ENCODE measurements at places on chromosomes 11 and 22.

DNA sequence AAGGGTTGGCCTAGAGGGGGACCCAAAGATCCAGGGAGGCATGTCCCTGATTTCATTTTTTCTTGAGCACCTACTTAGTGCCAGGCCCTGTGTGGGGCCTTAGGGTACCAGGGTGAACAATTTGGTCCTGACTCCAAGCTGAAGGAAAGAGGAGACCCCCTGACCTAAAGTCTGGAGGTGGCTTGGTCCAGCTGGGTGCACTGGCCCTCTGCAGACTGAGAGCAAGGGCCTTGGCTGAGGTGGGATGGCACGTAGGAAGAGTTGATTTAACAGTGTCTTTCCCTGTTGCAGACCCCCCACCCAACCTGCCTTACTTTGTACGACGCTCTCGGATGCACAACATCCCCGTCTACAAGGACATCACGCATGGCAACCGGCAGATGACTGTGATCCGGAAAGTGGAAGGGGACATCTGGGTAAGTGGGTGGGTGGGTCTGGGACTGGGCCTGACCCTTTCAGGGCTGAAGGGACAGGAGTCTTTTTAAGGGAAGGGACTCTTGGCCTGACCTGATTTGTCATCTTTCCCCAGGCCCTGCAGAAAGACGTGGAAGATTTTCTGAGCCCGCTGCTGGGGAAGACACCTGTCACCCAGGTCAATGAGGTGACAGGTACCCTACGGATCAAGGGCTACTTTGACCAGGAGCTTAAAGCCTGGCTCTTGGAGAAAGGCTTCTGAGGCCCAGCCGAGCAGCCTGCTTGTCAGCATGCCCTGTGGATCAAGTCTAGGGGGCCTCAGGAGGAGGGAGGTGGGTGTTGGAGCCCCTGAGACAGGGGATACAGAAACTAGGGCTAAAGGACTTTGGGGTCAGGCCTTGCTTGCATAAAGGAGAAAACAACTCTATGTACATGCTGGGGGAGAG is 3.3 kb downstream of the MRPL49 start:
- DNase-seq: no peak

DNA sequence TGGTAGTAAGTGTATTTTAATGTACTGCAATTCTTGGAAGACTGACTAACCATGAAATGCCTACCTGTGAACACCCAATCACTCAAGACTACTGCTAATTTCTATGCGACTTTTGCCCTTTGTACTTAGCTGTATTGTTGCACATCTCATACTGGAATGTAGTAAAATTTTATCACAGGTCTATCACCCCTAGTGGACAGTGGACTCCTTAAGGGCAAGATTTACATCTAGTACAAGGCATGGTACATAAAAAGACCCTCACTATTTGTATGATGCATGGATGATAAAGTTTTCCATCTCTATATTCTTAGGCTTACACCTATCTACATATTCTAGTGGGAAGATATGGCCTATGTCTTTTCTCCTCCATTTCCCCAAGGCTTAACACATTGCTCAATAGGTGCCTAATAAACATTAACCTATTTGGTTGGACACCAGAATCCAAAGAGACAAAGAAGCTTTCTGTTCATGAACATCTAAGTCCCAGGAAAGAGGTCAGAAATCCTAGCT is 26.1 kb downstream of the SERGEF start:
- no peak for DNase-seq

GRCh38 chr11:73410627-73411026 is 34.4 kb downstream of the RELT start:
- DNase-seq: no peak

- no peak for DNase-seq
These were observed 320.3 kb upstream of the SORL1-AS1 start for GRCh38 chr11:121773076-121773475.

GRCh38 chr11:17777086-17777737 is 42.6 kb downstream of the KCNC1 start:
- no peak for DNase-seq

DNA sequence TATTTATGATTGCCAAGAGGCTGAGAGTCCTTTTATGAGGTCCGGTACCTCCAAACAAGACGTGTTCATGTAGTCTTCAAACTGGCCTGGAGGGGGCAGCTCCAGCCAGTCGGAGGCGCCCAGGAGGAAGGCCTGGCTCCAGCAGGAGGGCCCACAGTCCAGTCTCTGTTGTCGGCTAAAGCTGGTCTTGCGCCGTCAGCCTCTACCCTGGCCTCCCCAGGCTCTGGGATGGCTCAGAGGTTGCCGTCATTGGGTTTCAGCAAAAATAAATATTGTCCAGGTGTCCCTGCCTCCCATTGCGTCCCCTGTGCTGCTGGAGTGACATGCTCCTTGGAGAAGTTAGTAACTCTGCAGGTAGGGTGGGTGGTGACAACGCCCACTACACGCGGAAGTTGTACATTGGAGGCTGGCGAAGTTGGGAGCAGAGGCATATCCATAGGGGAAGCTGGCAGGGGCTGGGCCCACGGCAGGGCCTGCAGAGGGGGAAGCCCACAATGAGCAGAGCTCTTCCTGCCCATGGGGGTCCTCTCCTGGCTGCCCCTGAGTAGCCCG is 1.0 kb upstream of the SLC25A1 start:
- peak; percentile 94 for DNase-seq

GRCh38 chr11:34044664-34045485 is 6.7 kb upstream of the CAPRIN1 start:
- DNase-seq: peak; percentile 83

DNA sequence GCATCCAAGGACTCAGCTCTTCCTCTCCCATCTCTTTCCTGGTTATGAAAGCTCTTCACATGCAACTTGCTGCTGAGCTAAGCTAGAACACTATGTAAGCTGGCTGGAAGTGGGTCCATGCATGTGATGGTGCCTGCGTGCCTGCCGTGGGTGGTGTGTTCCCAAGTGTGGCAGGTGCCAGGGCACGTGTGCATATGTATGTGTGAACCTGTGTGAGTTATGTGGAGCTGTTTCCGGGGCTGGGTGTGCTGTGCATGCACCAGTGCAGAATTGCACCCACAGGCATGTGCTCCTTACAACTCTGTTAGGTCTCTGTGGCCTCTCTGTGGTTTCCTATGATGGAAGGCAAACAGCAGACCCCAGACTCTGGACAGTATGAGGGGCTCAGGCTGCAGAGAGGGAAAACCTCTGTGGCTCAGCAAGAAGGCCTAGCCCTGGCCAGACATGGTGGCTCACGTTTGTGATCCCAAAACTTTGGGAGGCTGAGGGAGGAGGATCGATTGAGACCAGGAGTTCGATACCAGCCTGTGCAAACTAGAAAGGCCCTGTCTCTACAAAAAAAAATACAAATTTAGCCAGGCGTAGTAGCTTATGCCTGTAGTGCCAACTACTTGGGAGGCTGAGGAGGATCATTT is 4.1 kb upstream of the P2RY6 start:
- DNase-seq: no peak

DNA sequence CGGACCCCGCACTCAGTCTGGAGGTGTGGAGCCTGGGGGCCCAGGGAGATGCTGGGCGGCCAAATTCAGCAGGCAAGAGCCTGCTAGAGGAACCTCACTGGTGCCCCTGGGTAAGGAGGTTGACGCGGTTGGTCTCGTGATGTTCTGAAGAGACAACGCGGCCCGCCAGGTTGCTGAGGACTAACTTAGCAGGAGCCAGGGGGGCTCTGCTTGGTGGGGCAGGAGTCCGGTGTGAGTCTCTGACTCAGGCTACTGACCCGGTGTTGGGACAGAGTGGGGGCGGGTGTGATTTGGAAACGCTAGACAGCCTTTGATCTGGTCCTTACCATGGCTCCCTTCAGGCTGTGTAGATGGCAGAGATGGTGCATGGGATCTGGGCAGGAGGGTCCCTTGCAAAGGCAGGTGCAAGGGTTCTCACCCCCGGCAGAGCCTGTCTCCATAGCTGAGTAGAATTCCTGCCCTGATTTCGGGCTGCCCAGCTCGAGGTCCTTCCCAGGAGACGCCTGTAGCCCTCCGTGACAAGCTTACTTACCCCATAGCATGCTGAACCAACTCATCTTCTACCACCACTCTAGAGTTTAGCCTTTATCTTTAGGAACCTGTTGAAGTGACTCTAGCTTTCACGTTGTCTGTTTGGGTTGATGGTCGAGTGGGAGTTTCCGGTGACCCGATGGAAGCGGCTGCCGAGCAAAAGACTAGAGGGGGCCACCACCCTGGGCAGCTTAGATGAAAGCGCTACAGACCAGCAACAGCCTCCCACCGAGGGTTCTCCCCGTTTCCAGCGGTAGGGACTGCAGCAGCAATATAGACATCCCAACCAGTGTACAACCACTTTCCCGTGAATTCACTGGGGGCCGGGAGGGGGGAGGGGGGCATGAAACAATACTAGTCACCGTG is 38.4 kb downstream of the KCNC1 start:
- no peak for DNase-seq

- DNase-seq: no peak
These were observed 44.1 kb downstream of the MCM5 start for GRCh38 chr22:35443790-35444684.

DNA sequence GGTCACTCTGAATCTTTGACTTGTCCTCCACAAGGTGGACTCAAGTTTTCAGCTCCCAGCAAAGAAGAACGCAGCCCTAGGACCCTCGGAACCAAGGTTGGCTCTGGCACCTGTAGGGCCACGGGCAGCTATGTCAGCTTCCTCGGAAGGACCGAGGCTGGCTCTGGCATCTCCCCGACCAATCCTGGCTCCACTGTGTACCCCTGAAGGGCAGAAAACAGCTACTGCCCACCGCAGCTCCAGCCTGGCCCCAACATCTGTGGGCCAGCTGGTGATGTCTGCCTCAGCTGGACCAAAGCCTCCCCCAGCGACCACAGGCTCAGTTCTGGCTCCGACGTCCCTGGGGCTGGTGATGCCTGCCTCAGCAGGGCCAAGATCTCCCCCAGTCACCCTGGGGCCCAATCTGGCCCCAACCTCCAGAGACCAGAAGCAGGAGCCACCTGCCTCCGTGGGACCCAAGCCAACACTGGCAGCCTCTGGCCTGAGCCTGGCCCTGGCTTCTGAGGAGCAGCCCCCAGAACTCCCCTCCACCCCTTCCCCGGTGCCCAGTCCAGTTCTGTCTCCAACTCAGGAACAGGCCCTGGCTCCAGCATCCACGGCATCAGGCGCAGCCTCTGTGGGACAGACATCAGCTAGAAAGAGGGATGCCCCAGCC is 2.2 kb downstream of the INPP5J start:
- no peak for DNase-seq

GRCh38 chr11:124865181-124865901 is at the start of gene ROBO3:
ROBO3 (plus strand) TSS chr11:124865432; CDS start chr11:124865578, 146 bp downstream.
- no peak for DNase-seq

- no peak for DNase-seq
These were observed 147.6 kb downstream of the SPATA19 start for GRCh38 chr11:133697603-133698180.

DNA sequence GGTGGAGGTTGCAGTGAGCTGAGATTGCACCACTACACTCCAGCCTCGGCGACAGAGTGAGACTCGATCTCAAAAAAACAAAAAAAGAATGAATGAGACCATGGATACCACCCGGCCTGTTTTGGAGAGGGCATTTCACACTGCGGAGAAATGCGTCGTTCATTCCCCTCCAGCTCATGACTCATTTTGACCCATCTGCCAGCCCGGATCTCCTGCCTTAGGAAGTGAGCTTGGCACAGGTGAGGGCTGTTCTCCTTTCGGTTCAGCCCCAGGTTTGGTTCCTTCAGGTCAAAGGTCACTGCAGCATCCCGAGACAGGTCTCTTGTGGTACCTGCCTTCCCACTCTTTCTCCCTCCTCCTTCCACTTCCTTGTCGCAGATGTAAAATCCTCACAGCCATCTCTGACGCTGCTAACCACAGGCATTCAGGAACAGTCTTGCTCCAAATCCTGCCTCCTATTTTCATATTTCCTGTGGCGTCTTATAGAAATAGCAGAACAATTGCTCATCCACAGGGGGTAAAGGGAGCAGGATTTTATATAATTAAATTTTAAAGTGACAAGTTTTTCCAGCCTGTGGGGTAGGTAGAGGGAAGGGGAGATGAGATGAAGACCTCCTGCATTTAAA is 517.9 kb downstream of the NTM start:
- DNase-seq: peak; percentile 91

All from cardiac fibroblast (primary cell).